Camera-type eye (tissue), 1 donor: ENCODE measurements at places on chromosomes 2 and 18. TPM values are rescaled to one million over a fixed set of nuclear protein-coding genes. Genes with fewer than 3 reads are reported as not detected.

Gene RRM2
- 14.7 TPM for total RNA-seq

Gene GAREM1
- 10.3 TPM for total RNA-seq

Gene PID1
- total RNA-seq, result 31.1 TPM

Gene DYSF
- 16.5 TPM for total RNA-seq

Gene HSPE1
- total RNA-seq, result 92.6 TPM

Gene UNC80
- 54.2 TPM for total RNA-seq
